Stimulated activated CD8-positive, alpha-beta memory T cell treated with anti-CD3 and anti-CD28 coated beads, Interleukin-4, amount 100 ng/mL, for 1 hour (primary cell): ENCODE measurements at places on chromosomes 6 and 20.

- no peak for DNase-seq
Measured at GRCh38 chr6:112311950-112312547, 35.1 kb upstream of the RFPL4B start.

DNA sequence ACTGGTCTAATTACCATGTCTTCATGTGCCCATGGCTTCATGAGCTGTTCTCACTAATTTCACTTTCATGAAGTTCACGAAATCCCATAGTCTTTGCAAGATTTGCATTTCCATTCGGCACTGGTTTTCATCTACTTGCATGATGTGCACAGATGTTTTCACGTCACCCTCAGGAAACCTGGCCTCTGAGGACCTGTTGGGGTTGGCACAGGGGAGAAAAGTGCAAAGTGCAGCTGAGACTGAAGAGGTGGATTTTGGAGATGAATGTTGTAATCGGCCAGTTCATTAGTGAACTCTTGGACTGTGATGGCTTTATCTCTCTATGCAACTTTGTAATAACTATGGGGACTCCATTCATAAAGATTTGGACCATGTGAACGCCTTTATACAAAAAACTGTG, 80.2 kb upstream of the SULF2 start:
- no peak for DNase-seq

- DNase-seq = no peak
Measured at GRCh38 chr6:141531040-141531439, 601.7 kb upstream of the GJE1 start.

DNA sequence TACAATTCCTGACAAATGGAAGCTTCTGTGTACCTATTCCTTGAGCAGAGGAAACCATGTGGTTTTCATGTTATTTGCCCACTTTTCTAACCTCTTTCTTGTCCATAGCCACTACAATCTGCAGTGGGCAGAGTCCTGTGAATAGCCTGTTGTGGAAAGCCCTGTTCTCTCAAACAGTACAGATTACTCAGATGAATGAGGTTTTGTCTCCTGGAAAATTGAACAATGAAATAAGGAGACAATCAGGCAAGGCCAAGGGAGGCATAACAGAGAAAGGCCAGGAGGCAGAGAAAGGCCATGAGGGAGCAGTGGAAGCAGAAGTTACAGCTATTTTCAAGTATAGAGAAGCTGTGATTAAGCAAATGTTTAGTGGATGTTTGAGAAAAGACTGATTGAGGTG, 189.3 kb downstream of the GRIK2 start:
- no peak for DNase-seq

DNA sequence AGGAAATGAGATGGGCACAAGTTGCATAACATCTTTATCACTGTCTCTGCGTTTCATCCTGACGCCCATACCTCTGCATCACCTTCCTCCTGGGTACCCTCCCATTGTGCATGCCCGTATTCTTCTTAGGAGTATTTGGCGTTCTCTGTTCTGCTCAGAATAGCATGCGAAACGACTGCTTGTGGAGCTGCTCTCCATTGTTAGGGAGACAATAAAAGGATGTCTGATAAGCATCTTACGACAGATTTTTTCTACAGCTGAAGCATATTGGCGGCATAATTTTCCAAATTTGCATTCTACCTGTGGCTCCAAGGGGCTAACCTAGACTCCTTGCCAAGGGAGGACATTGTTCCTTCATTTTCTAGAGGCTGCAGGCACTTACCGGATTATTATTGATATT, 118.6 kb downstream of the EDN1 start:
- DNase-seq = no peak

DNA sequence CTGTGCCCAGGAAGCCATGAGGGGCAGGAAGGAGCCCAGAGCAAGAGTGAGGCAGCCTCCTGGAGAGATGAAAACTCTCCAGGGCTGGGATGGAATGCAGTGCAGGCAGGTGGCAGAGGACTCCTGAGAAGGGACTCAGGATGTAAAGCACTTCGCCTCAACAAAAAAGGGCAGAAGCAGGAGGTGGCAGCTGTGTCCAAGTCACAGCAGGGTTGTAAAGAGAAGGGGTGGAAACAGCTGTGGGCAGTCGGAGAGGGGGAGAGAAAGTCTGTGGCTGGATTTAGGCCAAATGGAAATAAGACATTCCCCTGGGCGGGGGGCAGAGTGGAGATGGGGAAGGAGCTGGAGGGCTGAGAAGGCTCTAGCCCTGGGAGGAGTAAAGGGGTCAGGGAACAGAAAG, 34.9 kb downstream of the CYP21A2 start:
- DNase-seq = no peak

GRCh38 chr6:149628875-149629510, 19.5 kb downstream of the KATNA1 start:
- DNase-seq = no peak

DNA sequence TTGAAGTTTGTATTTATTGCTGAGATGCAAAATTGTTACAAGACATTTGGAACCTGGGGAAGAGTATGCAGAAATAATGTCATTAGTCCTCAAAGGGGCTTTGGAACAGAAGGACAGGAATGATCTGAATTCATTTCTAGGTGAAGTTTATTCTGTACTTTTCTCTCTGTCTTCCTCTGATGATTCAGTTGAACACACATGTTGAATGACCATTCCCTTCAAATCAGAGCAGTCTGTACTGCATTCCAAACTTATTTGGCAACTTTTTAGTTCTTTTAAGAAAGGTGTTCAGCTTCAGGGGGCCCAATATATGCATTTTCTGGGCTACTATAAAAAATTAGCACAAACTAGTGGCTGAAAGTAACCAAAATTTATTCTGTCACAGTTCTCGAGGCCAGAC, 213.9 kb upstream of the LAMP5 start:
- DNase-seq = no peak

- no peak for DNase-seq
Measured at GRCh38 chr20:36315545-36316351, 9.6 kb downstream of the DLGAP4 start.

DNA sequence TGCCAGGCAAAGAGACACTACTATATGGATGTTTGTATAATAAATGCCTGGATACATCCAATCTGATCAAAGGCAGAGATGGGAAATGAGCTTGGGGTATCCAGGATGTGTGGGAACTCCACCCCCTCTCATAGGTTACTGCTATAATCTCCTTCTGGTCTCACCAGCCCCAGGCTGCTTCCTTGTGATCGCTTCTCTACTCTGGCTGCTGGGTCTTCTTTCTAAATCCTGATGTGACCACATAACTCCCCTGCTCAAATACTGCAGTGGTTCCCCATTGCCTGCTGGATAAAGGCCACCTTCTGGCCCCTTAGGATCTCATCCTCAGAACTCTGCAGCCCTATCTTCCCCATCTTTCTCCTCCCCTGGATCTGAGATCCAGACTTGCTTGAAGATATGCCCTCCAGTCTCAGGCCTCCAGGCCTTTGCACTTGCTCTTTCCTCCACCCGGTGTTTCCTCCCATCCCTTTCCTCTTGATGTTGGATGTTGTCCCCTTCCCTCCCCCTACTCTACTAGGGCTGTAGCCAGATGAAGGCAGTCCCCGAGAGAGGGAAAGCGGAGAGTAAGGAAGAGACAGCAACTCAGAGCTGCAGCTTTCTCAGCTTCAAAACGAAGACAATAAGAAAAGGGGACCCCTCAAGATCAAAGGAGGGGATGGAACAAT, 828 bp upstream of the XKR7 start:
- DNase-seq = no peak

DNA sequence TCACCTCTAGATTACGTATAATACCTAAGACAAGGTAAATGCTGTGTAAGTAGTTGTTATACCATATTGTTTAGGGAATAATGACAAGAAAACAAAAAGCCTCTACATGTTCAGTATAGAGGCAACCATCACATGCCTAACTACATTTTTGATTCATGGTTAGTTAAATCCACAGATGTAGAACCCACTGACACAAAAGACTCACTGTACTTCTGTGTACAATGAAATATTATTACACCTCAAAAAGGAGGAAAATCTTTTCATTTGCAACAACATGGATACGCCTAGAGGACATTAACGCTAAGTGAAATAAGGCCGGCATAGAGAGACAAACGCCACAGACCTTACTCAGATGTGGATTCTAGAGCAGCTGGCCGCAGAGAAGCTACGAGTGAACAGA, 50.5 kb downstream of the NINL start:
- DNase-seq = no peak

GRCh38 chr6:42123379-42124103, 18.9 kb downstream of the C6orf132 start:
- no peak for DNase-seq

DNA sequence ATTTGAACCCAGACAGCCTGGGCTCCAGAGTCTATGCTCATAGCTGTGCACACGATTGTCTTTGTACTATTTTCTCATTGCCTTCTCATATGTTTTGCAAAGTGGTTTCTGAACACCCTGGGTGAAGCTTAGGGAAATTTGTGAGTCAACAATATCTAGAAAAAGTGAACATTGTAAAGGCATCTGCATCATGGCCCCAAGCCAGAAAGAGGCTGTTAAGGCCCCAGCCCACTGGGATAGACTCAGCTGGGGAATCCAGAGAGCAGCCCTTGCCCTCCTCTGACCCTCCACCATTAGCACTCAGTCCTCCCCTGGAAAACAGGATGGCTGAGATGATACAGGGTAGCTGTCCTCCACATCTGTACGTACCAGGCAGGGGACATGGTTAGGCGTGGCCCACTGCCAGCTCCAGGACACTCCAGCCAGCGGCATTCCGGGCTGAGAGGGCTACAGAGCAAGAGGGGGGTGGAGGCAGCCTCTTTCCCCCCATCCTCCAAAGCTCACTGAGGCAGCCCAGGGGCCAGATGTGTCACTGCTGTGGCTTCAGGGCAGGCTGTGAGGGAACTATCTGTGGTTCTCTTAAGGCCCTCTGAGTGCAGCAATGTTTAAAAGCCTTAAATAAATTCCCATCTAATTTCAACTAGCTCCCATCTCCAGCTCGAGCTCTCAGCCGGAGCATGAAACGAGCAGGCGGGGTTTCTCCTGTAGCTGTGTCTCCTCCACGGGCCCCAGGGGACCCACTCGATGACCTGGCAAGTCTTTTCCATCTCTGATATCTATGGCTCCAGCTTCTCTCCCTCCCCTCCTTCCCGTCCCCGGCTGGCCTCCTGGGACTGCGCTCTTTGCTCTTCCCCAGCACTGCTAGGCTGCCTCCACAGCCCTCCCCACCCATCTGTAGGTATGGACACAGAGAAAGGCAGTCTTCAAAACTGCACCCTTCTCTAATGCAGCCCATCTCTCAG, 209.4 kb upstream of the LRFN2 start:
- DNase-seq = no peak

DNA sequence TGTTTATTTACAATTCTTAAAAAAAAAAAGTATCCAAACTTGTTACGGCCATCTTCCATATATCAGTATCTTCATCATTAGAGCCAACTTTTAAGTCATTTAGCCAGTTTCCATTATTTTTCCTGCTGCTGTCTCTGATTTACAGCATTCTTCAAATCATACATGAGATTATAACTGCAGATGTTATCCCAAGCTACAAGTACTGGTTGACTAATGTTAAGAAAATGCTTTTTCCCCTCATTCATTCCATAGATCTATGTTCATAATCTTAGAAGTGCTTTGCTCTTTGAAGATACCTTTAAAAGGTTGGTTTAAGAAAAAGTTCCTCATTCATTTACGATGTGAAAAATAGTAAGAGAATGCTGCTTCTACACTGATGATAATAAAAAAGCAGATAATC, 158.7 kb downstream of the RNGTT start:
- no peak for DNase-seq

DNA sequence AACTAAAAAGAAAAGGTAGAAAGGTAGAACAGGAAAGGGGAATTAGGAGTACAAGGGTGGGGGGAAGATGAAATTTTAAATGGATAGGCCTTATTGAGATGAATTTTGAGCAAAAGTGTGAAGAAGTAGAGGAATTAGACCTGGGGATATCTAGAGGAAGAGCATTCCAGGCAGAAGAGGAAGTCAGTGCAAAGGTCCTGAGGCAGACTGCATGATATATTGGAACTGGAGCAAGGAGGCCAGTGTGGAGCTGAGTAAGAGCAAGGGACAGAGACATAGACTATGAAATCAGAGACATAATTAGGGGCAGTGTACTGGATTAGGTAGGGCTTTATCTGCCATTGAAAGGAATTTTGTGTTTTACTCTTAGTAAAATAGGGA, 40.4 kb downstream of the MAPK14 start:
- DNase-seq = no peak

DNA sequence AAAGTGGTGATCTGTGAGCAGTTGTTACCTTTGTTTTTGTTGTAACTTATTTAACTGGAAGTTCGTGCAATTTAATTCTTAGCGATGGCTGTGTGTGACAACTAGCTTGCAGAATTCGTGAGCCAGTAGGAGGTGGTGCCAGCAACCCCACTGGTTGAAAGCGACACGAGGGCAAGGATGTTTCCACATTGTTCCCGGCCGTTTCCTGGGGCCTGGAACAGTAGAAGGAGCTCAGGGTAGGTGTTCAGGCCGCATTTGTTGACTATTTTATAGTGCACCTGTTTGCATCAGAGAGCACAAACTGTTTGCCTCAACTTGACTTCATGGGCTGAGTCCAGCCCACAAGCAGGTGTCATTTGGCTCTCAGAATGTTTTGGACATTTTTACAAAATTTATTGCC, 112.1 kb upstream of the PTPN1 start:
- DNase-seq = no peak

- DNase-seq = no peak
Measured at GRCh38 chr6:76026101-76026500, 46.4 kb downstream of the IMPG1 start.

GRCh38 chr20:58306421-58307261, 2.9 kb upstream of the RAB22A start:
- DNase-seq = no peak

DNA sequence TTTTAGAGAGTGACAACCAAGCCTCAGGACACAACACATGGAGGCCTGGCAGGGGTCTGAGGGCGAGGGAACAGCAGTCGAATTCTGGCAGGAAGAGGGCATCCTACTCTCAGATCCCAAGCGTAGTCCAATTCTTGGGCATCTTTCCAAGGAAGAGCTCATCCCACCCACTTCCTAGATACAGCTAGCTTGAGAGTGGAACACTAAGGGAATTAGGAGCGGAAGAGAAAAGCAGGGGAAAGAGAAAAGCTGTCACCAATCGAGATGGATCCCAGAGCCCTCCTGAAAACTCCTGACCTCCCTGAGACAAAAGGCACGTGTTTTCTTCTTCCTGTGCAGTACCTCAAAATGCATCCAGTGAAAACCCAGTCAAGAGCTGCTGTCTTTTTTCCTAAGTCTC, 67.1 kb downstream of the GFOD1 start:
- DNase-seq = no peak

DNA sequence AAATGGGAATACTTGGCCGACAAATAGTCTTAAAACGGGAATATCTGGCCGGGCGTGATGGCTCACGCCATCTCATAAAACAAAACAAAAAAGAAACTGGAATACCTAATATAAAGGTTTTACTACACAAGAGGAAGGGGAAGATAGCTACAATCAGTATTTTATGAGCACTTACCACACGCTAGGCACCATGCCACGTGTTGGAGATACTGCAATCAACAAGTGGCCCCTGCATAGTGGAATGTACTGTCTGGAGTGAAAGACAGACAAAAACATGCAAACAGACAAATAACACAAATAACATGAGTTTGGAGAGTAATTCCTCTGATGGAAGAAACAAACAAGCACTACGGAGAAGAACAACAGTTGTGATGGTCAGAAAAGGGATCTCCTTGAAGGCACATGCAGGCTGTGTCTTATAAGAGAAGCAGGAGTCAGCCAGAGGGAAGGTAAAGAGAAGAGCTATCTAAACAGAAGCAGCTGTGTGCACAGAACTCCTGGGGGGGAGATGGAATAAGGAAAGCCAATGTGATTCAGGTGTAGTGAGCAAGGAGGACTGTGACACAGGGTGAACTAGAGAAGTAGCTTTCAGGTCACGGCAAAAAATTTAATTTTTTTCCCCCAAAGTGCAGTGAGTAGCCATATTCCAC, 39.1 kb upstream of the AKIRIN2 start:
- no peak for DNase-seq

GRCh38 chr6:36904114-36904513, 18.4 kb downstream of the C6orf89 start:
- DNase-seq = no peak
